ENCODE measurements at places on chromosomes 12 and 14.

GRCh38 chr14:50018201-50018932 is 98.0 kb downstream of the VCPKMT start:
- DNase-seq = no peak

GRCh38 chr14:34554540-34555250 is 15.2 kb upstream of the EAPP start:
- DNase-seq = no peak

GRCh38 chr14:44988694-44989093 is 26.7 kb downstream of the TOGARAM1 start:
- DNase-seq = no peak

DNA sequence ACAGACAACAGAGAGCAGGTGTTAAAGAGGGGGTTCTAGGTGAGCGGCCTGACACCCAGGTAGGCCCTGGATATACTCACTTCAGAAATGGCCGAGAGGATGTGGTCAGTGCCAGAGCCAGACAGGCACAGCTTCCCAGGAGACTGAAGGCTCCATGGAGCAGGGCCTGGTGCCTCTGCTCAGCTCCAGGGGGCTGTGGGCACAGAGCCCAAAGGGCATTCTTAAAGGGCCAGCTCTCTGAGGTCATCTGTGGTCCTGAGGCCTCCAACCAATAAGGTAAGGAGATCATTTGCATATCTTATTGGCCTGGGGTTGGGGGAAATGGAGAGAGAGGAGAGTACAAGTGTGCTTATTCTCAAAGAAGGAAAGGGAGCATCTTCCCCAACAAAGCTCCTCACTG is 9.7 kb upstream of the PCK2 start:
- no peak for DNase-seq

- no peak for DNase-seq
Observed at GRCh38 chr12:41162461-41162860, 25.7 kb upstream of the PDZRN4 start.

DNA sequence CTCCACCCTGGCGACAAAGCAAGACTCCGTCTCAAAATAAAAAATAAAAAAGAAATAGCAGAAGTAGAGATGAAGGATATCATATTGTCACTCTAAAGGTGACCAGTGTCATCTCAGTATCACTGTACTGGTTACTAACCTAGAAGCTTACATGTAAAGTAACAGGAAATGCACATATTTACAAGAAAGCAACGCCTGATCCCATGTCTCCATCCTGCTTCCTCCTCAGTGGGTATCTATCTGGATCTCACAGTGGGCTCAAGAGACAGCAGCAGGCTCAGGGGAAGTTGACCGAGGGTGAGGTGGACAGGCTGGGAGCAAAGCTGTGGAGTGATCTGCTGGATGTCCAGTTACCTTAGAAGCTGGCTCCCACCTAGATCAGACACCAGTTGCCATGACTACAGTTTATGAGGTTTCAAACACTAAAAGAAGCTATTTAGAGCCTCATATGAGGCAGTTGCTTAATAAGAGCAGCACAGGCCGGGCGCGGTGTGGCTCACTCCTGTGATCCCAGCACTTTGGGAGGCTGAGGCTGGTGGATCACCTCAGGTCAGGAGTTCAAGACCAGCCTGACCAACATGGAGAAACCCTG is 10.5 kb downstream of the MTRFR start:
- no peak for DNase-seq

DNA sequence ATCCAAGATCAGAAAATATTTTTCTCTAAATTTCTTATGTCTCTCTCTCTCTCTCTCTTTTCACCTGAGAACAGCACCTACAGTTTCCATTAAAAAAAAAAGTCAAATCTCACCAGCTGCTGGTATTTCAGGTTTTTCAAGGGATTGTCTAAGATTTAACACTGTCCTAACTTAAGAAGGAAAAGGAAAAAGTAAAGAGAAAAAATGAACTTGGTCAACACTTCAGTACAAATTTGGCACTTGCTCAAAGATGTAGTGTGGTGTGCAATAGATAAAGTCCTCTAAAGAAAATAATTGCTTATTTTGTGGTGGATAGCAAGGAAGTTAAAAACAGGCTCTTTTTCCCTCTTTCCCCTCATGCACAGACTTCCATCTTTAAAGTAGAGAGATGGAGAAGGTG is 416.2 kb downstream of the SOX5 start:
- no peak for DNase-seq

GRCh38 chr14:55071870-55072640 is 20.6 kb downstream of the MAPK1IP1L start:
- peak; percentile 29 for DNase-seq

DNA sequence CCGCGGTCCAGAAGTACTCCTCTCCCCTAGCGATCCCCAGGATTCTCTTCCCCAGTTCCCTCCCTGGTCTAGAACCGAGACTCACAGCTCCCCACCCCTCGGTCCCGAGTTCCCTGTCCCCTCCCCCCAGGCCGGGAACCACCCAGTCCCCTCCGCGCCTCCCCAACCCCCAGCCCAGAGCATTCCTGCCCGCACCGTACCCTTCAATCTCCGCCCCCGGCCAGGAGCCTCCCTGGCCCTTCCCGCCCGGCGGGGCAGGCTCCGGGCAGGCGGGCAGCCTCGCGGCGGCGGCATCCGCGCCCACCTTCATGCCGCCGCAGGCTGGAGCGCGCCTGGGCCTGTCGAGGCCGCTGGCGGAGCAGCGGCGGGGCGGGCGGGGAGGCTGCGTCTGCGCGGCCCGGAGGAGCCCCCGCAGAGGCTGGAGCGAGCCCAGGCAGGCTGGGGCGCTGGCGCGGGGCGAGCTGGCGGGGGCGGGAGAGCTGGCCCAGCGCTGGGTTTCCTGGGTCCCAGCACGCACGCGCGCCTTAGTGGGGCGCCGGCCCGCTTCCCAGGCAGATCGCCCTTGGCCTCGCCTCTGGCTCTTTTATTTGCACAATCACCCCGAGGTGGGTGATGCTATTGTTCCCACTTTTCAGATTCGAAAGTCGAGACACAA is 22.2 kb upstream of the GPR132 start:
- DNase-seq = no peak

- DNase-seq = no peak
Observed at GRCh38 chr12:56151672-56152131, 685 bp upstream of the MYL6B start.

GRCh38 chr12:14910090-14910915 is 24.6 kb upstream of the MGP start:
- no peak for DNase-seq

DNA sequence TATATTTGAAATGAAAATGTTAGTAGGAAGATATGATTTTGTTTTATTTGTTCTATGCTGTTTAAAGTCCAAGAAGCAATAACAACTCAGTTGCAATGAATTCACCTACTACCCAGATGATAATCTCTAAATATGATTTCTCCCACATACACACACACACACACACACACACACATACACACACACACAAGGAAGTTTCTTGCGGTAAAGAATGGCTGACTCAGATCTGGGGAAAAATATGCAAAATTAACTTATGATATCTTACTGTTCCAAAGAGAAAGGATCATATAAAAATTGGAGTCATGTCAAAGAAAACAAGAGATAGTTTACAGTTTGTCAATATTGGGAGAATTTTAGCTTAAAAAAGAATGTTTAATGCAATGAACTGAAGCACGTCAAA is 456.7 kb downstream of the SLC16A7 start:
- no peak for DNase-seq

DNA sequence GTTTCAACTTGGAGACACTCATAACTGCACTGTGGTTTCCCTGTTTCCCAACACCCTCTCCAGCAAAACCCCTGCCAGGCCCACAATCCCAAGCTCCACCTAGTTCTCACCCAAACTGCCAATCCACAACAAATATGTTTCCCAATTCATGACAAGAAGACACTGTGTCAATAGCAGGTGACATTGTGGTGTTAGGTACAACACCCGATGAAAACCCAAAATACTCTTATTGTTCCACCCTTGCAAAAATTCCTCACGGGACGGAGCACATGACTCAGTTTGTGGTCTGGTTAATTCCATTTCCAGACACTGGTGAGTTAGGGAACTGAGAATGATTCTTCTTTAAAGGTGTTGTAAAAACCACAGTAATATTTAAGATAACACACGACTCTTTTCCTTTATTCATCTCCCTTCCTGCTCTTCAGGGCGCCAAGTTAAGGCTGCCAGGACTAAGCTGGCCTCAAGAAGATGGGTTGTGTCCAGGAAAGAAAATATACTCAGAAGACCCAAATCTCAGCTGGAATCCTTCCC is 735.5 kb downstream of the MED13L start:
- DNase-seq = no peak

- DNase-seq = no peak
Observed at GRCh38 chr12:111121840-111122239, 201.5 kb upstream of the MYL2 start.

GRCh38 chr14:68147303-68147702 is 327.7 kb downstream of the RAD51B start:
- no peak for DNase-seq

DNA sequence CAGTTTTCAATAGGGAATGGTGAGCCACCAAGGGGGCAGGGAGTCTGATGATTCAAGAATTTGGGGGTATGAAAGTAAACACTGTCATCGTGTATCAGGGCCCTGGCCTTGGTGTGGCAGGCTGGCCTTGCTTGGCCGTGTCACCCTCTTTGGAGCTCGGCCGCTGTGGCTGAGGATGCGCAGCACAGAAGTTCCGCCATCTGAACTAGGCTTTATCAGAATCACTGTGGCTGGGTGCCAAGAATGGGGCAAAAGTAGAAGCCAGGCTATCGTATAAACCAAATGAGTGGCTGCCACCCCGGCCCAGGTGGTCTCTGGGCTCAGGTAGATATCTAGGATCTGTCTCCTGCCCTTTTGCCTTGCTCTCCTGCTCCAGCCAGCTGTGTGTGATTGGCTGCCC is 137.4 kb downstream of the PAPOLA start:
- no peak for DNase-seq

- no peak for DNase-seq
Observed at GRCh38 chr12:46783871-46784270, 41.9 kb downstream of the SLC38A4 start.

- DNase-seq = no peak
Observed at GRCh38 chr12:110860833-110861296, 14.1 kb downstream of the CCDC63 start.
